ENCODE measurements at places on chromosomes 12 and 14.
A peak's percentile ranks its signal among the peaks of the same experiment; 100 is the strongest.

DNA sequence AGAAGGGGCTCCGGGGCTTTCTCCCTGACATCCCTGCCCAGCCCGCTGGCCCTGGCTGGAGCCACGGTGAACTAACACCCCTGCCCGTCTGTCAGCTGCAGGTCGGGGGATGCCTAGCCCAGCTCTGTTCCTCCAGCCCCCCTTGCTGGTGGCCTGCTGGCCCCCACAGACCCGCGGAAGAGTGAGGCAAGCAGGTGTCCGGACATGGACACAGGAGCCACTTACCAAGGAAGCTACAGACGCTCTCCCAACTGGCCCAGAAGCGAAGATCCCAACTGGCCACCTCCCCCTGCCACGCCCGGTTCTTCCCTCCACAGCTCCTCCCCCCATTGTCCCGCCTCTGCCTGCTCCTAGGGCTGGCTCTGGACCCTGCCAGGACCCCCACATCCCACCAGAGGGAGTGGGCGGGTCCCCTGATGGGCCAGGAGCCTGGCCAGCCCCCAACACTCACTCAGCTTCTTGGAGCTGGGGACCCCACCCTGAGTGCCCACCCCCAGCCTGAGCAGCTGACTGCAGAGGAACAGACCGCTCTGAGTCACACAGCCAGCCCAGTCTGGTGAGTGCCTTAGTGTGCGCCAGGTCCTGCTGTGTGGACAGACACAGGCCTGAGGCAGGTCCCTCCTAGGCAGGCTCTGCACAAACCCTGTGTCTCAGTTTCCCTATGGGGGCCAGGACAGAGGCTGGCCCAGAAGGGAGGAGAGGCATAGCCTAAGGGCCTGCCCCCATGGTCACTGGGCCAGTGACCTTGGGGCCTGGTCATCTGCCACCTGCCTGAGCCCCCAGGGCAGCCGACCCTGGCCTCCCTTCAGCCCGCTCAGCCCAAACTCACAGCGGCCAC, 7.7 kb downstream of the AHNAK2 start:
- DNase-seq, result peak; percentile 53

DNA sequence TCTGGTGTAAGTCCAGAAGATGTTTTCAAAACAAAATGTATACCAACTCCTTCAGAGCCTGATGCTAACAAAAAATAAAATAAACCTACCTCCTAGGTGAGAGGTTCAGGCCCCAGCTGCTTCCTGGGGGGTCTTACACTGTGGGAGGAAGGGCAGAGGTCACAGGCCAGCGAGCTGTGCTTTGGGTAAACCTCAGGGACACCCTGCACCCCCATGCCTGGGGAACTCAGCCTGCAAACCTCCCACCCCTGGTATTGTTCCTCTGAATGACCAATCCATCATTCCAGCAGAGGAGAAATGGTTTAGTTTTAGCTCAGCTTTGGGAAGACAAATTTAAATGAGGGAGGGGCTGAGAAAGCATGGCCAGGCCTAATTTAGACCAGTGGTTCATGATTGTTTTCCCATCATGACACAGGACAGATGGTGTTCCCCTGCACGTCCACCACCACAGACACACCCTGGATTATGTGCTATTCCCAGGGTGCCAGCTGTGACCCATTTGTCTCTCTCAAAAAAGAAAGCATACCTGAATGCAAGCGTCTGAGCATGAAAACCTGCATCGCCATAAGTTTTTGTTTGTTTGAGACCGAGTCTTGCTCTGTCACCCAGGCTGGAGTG, 14.5 kb upstream of the TFCP2 start:
- no peak for DNase-seq

DNA sequence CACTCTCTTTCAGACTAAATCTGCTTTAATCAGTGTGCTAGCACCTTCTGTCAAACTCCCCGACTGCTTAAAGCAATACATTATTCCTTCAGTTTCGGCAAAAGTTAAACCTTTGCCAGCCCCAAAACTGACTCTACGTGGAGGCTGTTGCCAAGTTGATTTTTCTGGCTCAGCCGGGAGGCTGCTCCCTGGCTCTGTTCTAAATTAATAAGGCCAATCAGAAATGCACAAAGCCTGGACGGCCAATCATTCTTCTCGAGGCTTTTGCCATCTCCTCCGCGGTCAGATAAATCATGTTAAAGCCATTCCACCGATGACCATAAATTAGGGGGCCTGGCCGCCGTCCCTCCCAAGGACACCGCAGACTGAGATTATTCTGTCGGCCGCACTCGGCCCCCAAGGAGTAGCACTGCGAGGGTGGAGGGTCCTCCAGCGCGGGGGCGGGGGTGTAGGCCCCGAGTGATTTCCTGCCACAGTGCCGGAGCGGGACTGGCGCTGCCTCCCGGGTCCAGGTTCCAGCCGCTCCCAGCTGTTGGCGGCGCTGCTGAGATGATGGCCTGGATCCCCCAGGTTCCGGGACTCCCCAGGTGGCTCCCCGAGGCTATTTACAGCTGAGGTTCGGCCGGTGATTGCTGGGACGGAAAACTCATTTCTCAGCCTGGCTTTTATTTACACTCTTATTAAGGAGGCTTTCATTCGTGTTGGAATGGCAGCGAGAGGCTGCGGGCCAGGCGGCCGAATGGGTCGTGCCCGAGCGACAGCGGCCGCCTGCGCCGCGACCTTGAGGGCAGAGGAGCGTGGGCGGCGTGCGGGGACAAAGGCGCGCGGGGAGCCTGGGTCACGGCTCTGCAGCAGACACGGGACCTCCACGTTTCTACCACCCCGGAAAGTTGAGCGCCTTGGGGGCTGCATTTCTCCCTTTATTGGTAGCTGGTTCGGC, 165.1 kb downstream of the MON2 start:
- DNase-seq, result peak; percentile 66

GRCh38 chr12:49921936-49922335, 18.2 kb upstream of the FAIM2 start:
- DNase-seq, result no peak

DNA sequence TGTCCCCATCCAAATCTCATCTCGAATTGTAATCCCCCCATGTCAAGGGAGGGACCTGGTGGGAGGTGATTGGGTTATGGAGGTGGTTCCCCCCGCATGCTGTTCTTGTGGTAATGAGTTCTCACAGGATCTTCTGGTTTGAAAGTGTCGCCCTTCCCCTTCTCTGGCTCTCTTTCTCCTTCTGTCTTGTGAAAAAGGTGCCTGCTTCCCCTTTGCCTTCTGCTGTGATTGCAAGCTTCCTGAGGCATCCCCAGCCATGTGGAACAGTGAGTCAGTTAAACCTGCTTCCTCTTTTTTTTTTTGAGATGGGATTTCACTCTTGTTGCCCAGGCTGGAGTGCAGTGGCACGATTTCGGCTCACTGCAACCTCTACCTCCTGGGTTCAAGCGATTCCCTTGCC, 104.0 kb downstream of the CCDC91 start:
- no peak for DNase-seq

GRCh38 chr14:61474701-61475100, 153.3 kb downstream of the PRKCH start:
- no peak for DNase-seq

DNA sequence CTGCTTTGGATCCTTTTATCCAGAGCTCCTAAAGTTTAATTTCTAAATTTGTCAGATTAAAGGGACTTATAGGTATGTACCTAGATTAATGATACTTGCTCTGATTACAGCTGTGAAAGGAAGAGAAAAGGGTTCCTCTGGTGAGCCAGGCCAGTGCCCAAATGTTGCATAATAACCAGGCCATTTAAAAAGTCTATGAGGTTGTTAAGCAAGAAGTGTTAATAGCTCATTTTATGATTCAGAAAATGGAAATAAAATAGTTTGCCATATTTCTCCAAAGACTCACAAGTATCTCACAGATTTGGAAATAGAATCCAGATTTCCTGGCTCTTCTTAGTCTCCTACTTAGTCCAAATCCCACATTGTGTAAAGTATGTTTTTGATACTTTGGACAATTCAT, 67.6 kb downstream of the SLC38A6 start:
- DNase-seq, result no peak

- no peak for DNase-seq
Measured at GRCh38 chr14:99616832-99617800, 13.1 kb upstream of the CCDC85C start.

- DNase-seq, result no peak
Measured at GRCh38 chr12:7769999-7770398, 5.0 kb downstream of the NANOGNB start.

DNA sequence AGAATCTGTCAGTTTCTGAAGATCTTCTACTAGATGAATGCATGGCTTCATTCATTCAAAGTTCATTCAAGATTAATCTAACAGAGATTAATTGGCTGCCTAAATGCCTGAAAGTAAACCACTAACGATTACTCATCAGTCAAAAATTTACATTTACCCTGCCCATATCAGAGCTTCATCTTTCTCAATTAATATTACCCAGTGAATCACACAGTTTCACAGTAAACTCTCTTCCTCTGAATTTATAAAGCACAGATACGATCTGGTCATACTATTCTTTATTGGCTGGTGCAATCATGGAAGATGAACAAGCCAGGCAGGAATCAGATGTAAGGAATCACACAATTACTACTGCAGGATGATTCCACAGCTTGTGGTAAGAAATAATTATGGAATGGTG, 377.7 kb downstream of the SLC16A7 start:
- DNase-seq, result peak; percentile 35

- DNase-seq, result no peak
Measured at GRCh38 chr12:119072440-119072839, 91.1 kb downstream of the SRRM4 start.

GRCh38 chr12:75334384-75335030, at the start of gene GLIPR1L1:
Gene GLIPR1L1, plus strand, starts transcription at chr12:75334670. Its CDS starts 59 bp downstream, at chr12:75334729.
- DNase-seq, result peak; percentile 73

- peak; percentile 60 for DNase-seq
Measured at GRCh38 chr12:108307006-108307405, 32.1 kb downstream of the CMKLR1 start.

GRCh38 chr14:31987721-31988120, 89.4 kb upstream of the ARHGAP5 start:
- DNase-seq, result no peak

- no peak for DNase-seq
Measured at GRCh38 chr14:69773571-69774276, 6.8 kb downstream of the SRSF5 start.

DNA sequence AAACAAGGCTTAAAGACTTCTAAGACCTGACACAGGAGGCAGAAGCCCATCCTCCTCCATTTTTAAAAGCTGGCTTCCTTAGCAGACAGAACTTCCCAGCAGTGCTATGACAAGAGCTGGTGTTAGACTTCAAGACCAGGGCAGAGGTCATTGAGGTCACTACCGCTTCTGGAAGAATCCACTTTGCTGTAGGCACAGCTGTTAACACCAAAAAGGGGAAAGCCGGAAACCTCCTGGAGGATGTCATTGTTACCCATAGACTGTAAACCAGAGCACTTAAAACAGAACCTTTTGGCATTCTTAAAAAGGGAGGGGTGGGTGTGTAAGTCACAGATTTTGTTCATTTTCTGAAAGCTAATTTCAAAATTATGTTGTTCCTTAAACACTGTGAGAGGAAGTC, 445.7 kb downstream of the TMTC2 start:
- DNase-seq, result no peak

DNA sequence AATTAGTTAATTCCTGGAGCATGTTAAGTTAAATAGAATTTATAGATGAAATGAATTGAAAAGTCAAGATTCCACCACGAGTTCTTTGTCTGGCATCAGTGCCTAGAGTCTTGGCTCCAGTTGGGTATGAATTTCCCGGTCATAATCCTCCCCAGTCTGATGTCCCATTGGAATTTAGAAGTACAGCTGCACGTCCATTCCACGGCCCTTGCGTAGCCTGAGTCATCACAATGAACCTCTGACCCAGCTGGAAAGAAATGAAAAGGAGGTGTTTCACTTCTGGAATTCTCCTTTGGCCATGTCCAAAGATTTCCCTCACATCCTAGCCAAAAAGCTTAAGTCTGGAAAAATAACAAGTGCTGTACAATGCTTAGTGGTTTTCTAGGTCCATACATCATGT, 122.7 kb downstream of the KICS2 start:
- peak; percentile 65 for DNase-seq

- DNase-seq, result no peak
Measured at GRCh38 chr12:122297494-122297893, 31.2 kb upstream of the VPS33A start.

DNA sequence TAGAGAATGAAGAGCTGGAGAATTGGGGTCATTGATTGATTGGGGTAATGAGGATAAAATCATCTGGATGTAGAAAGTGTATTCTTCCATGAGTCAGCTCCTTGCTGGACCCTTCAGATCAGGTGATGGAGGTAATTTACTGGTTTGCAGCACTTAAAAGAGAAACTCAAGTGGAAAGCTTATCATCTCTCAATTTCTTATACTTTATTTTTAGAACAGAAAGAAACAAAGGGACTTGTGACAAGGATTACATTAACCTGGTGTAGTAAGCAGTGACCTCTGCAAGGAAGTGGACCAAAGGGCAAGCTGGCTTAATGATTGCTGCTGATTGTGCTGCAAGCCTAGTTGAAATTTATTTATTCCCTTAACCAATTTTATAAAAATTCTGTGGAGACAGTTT, 405.0 kb downstream of the TRHDE start:
- DNase-seq, result no peak

- no peak for DNase-seq
Measured at GRCh38 chr12:76247026-76247646, 101.1 kb downstream of the BBS10 start.

GRCh38 chr12:73159954-73160353, 887.8 kb downstream of the TRHDE start:
- DNase-seq, result no peak

DNA sequence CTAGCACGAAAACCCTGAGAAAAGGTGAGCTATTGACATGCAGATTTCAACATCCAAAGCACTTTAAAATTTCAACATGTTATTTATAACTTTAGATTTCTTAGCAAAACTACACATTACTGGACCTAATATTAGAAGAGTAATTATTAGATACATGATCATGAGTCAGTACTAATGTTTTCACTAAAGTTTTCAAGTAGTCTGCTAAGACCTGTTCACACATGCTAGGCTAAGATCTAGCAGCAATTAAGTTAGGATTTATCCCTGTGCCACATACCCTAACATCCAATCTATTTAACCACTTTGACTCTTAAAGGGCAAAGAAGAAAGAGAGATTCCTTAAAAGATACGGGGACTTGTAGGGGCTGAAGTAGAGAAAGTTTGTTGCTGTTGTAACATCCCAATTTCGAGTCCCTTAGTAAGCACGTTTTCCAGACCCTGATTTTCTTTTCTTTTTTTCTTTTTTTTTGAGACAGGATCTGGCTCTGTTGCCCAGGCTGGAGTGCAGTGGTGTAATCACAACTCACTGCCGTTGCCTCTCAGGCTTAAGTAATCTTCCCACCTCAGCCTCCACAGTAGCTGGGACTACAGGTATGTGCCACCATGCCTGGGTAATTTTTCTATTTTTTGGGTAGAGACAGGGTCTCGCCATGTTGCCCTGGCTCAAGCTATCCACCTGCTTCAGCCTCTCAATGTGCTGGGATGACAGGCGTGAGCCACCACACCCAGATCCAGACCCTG, 102.5 kb upstream of the ATF7IP start:
- DNase-seq, result no peak

GRCh38 chr12:50558970-50559369, 54.2 kb downstream of the DIP2B start:
- no peak for DNase-seq
